Upper lobe of right lung (tissue), 1 donor: ENCODE measurements at places on chromosomes 3 and 15.

DNA sequence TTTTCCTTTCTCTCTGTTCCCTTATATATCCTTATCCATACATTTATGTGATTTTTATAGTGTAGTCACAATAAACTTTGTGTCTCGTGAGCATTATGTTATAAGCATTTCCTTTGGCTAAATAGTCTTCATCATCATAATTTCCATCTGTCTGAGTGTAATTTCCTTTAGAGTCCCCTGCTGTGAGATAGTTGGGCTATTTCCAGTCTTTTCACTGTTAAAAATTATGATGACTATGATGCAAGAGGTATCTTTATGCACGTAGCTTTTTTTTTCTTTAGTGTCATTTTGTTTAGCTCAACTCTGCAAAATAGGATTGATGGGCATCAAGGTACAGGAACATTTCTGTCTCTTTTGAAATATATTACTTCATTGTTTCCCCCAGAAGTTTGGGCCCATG, 26.9 kb upstream of the CA12 start:
- no peaks in the 10 kb centered on the region for H3K4me1 ChIP-seq
- H3K27ac ChIP-seq, result no peak overlapping the region
- H3K36me3 ChIP-seq, result no peaks in the 10 kb centered on the region
- no peaks in the 10 kb centered on the region for H3K27me3 ChIP-seq

DNA sequence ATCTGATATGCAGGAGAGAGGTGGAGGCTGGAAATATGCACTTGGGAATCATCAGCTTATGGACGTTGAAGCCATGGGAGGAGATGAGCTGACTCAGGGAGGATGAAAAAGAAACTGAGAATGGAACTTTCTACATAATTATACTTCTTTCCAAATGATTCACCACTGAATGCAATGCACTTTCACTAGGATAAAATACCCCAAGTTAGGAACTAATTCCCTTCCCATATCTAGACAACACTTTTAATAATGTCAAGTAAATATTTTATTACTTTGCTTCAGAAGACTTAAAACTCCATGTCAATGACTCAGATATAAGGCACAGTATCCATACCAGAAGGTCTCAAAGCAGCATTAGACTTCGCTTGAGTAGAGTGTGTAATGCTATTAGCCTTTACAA, 24.2 kb downstream of the NPTN start:
- H3K36me3 ChIP-seq, result no peaks in the 10 kb centered on the region
- no peak for DNase-seq
- H3K4me1 ChIP-seq, result peaks cover 18% of the 10 kb centered on the region
- no peak overlapping the region for H3K27ac ChIP-seq
- no peak overlapping the region for H3K4me3 ChIP-seq

GRCh38 chr3:55449527-55449926, 37.6 kb downstream of the WNT5A start:
- H3K4me3 ChIP-seq, result no peak overlapping the region
- no peak overlapping the region for H3K27ac ChIP-seq
- H3K27me3 ChIP-seq, result no peaks in the 10 kb centered on the region
- no peaks in the 10 kb centered on the region for H3K4me1 ChIP-seq
- no peaks in the 10 kb centered on the region for H3K36me3 ChIP-seq

DNA sequence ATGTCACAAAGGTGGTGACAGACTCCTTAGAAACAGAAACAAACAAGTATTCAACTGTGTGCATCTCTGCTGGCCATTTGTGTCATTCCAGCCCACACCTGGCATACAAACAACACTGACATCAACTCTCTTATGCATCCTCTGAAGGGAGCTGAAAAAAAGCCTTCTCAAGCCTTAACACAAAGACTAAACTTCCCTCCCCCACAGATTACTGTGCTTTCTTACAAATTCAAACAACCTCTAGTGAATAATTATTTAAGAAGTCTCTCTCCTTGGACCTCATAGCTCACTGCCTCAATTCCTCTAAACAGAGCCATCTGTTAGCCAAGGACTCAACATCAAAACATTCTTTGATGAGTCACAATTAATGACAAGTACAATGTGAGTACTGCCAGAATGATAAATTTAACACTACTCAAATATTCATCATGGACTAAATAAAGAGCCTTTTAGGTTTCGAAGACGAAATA, 132.1 kb downstream of the WDR76 start:
- no peak overlapping the region for H3K27ac ChIP-seq
- no peak for DNase-seq
- no peak overlapping the region for H3K4me3 ChIP-seq

- DNase-seq, result peak; percentile 72
- peaks cover 13% of the 10 kb centered on the region for H3K4me1 ChIP-seq
- no peaks in the 10 kb centered on the region for H3K27me3 ChIP-seq
- peak overlapping the region; percentile 95 for H3K27ac ChIP-seq
Observed at GRCh38 chr3:127671523-127672428, 976 bp upstream of the ABTB1 start.

GRCh38 chr3:191314109-191314728, 15.0 kb upstream of the CCDC50 start:
- H3K4me1 ChIP-seq, result no peaks in the 10 kb centered on the region
- no peak overlapping the region for H3K27ac ChIP-seq
- H3K36me3 ChIP-seq, result no peaks in the 10 kb centered on the region
- H3K27me3 ChIP-seq, result no peaks in the 10 kb centered on the region
- no peak overlapping the region for H3K4me3 ChIP-seq

DNA sequence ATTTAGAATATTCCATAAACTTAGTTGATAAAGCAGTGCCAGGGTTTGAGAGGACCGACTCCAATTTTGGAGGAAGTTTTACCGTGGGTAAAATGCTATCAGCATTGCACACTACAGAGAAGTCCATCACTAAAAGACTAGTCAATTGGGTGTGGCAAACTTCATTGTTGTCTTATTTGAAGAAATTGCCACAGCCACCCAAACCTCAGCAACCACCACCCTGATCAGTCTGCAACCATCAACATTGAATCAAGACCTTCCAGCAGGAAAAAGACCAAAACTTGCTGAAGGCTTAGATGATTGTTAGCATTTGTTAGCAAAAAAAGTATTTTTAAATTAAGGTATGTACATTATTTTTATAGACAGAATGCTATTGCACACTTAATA, 60.5 kb downstream of the KLF13 start:
- peaks cover under 1% of the 10 kb centered on the region for H3K36me3 ChIP-seq
- peaks cover 10% of the 10 kb centered on the region for H3K4me1 ChIP-seq
- no peak overlapping the region for H3K27ac ChIP-seq
- H3K4me3 ChIP-seq, result no peak overlapping the region
- no peaks in the 10 kb centered on the region for H3K27me3 ChIP-seq

- no peaks in the 10 kb centered on the region for H3K36me3 ChIP-seq
- H3K4me3 ChIP-seq, result no peak overlapping the region
- DNase-seq, result no peak
- no peak overlapping the region for H3K27ac ChIP-seq
Observed at GRCh38 chr3:101292027-101292426, 28.3 kb downstream of the IMPG2 start.

GRCh38 chr3:80533553-80533952, 765.8 kb upstream of the ROBO1 start:
- no peaks in the 10 kb centered on the region for H3K36me3 ChIP-seq
- no peak for DNase-seq
- no peak overlapping the region for H3K27ac ChIP-seq

- H3K4me3 ChIP-seq, result no peak overlapping the region
- no peak overlapping the region for H3K27ac ChIP-seq
- DNase-seq, result no peak
- no peaks in the 10 kb centered on the region for H3K4me1 ChIP-seq
- H3K27me3 ChIP-seq, result no peaks in the 10 kb centered on the region
Observed at GRCh38 chr15:24682002-24682401, 6.4 kb downstream of the NPAP1 start.

DNA sequence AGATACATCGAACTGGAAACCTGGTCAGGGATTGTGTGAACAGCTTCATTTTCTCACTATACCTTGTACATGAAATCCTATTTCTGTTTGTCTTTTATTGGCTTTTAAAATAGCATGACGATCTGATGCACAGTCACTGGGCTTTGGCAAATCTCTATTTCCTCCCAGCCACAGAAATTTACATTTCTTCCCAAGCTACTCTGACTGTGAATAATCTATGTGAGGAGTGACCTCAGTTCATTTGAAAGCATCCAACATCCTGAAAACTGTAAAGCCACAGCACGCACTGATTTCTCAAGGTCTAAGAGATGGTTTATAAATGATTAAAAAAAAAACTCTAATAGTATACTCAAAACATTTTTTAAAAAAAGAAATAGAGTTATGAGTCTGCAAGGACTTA, 450.3 kb downstream of the IL5RA start:
- no peaks in the 10 kb centered on the region for H3K27me3 ChIP-seq
- no peaks in the 10 kb centered on the region for H3K4me1 ChIP-seq
- DNase-seq, result no peak
- no peak overlapping the region for H3K27ac ChIP-seq
- no peaks in the 10 kb centered on the region for H3K36me3 ChIP-seq
- H3K4me3 ChIP-seq, result no peak overlapping the region

DNA sequence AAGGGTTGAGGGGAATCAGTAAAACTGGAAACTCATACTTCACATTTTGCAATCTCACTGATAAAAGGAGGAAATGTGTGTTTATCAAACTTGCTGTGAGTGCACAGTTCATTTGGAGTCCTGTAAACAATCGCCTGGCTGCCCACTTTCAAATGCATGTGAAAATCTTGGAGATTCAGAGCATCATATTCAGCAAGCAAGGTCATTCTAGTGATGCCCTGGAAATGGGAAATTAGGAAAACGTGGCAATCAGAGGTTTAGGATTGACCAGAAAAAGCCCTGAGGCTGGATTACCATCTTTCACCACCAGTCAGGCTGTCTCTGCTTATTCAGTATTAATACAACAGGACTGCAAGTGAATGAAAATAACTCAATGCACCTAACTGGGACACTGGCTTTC, 23.9 kb downstream of the DPH6 start:
- no peaks in the 10 kb centered on the region for H3K36me3 ChIP-seq
- peaks cover 7% of the 10 kb centered on the region for H3K4me1 ChIP-seq
- H3K4me3 ChIP-seq, result no peak overlapping the region
- no peaks in the 10 kb centered on the region for H3K27me3 ChIP-seq

- no peak overlapping the region for H3K4me3 ChIP-seq
- peaks cover 74% of the 10 kb centered on the region for H3K36me3 ChIP-seq
- H3K27ac ChIP-seq, result no peak overlapping the region
- peaks cover 7% of the 10 kb centered on the region for H3K4me1 ChIP-seq
Observed at GRCh38 chr15:78921517-78921916, 23.3 kb downstream of the CTSH start.

GRCh38 chr3:10779293-10779805, 36.7 kb upstream of the SLC6A11 start:
- H3K36me3 ChIP-seq, result no peaks in the 10 kb centered on the region
- no peak overlapping the region for H3K4me3 ChIP-seq
- no peaks in the 10 kb centered on the region for H3K4me1 ChIP-seq
- H3K27ac ChIP-seq, result no peak overlapping the region
- peaks cover 5% of the 10 kb centered on the region for H3K27me3 ChIP-seq
- DNase-seq, result no peak

DNA sequence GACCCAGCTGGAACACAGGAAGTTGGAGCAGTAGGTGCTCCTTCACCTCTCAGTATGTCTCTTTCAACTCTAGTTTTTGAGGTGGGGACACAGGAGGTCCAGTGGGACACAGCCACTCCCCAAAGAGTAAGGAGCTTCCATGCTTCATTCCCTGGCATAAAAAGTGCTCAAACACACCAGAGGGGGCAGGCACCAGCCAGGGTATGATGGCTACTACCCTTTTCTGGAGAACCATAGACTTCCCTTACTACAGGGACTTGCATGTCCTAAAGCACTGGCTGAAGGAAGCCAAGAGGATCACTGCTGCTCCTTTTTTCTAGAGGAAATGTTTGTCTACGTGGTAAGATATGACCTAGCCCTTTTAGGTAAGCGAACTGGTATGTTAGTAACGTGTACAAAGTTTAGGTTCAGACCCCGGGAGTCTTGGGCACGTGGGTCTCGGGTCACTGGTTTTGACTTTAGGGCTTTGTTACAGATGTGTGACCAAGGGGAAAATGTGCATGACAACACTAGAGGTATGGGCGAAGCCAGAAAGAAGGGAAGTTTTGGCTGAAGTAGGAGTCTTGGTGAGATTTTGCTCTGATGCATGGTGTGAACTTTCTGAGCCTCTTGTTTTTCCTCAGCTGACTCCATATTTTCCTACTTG, 11.9 kb downstream of the IL17RB start:
- H3K36me3 ChIP-seq, result peaks cover 33% of the 10 kb centered on the region
- no peak overlapping the region for H3K27ac ChIP-seq
- H3K4me3 ChIP-seq, result no peak overlapping the region
- no peaks in the 10 kb centered on the region for H3K4me1 ChIP-seq
- DNase-seq, result no peak

DNA sequence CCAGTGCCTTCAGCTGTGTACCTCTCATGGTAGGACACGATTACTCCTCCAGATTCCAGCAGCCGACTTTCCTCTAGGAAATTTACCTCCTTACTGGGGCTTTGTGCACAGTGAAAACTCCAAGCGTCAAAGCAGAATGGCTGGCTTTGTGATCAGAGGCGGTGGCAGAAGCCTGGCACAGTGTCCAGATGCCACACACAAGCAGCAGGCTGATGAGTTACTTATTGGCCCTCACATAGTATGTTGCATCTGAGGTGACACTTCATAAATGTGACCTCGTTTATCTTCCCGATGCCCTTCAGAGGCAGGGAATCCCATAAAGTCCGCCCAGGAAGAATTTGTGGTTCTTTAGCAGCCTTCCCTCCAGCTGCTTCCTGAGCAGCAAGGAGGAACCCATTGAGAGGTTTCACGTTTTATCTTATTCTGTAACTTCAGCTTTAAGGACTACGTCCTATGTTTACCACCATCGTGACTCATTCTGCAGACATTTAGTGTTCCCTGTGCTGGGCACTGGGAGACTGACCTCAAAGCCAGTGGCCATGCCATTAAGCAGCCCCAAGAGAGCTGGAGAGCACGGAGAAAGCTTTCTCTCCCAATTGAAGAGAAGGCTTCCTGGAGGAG, 107.1 kb upstream of the C15orf61 start:
- H3K27ac ChIP-seq, result no peak overlapping the region
- no peaks in the 10 kb centered on the region for H3K27me3 ChIP-seq
- DNase-seq, result no peak
- H3K36me3 ChIP-seq, result no peaks in the 10 kb centered on the region

DNA sequence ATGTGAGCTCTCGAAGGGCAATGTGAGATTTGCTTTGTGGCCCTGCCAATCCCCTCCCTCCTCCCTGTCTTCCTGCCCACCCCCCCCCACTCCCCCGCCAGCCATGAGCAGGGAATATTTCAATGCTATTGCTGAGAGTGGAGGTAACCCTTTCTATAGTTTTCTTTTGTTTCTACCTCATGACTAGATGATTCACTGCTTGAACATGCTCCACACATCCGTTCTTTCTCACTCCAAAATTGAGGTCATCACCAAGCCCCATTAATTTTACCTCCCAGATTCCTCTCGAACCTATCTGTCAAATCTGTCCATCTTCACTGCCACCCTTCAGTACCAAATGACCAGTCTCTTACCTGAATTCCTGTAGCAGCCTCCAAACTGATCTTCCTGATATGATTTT, 12.2 kb downstream of the ZNF774 start:
- no peaks in the 10 kb centered on the region for H3K27me3 ChIP-seq
- no peak overlapping the region for H3K4me3 ChIP-seq
- H3K36me3 ChIP-seq, result no peaks in the 10 kb centered on the region
- DNase-seq, result no peak
